ENCODE measurements at places on chromosomes 5 and 9. TPM values are rescaled to one million over a fixed set of nuclear protein-coding genes. Genes with fewer than 3 reads are reported as not detected.

ITGA2 gene
- total RNA-seq: 5.1 TPM

SH3TC2 gene
- total RNA-seq: 1.4 TPM

NEUROG1 gene
- not detected for total RNA-seq

DNA sequence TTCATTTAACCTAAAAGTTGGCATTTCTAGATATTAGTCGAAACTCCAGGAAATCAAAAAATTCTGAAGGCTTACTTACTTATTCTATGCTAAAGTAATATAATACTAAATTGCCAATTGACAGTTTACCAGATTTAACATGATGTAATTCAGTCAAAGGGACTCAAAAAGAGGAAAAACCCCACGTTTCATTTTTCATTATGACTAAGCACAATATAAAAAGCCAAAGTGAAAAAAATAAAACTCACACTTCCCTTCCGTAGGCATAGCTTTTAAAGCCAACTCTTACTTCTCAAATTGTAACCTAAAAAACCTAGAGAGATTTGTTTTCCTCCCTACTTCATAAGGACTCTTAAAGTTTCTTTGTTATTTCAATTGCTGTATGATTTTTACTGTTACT is 146.6 kb downstream of the RAPGEF6 start:
- H3K27me3 ChIP-seq: no peaks in the 10 kb centered on the region
- H3K27ac ChIP-seq: no peak overlapping the region
- H3K36me3 ChIP-seq: peaks cover 29% of the 10 kb centered on the region
- no peak overlapping the region for H3K4me3 ChIP-seq
- H3K4me1 ChIP-seq: peaks cover 2% of the 10 kb centered on the region
- DNase-seq: no peak

DNA sequence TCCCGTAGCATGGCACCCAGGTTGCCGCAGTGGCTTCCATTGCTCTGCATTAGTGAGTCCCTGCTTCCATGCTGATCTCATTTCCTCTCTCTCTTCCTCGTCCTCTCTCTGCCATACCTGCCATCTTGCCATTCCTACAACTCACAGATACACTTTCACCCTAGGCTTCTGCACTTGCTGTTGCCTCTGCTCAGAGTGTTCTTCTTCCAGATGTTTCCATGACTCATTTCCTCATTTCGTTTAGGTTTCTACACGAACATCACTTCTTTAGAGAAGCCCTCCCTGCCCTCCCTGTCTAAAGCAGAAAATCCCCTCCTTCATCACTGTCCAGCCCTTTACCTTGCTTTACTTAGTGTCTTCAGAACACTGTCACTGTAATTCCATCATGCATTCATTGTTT is 115.2 kb upstream of the WWC1 start:
- no peak for DNase-seq
- H3K27ac ChIP-seq: no peak overlapping the region
- H3K4me3 ChIP-seq: no peak overlapping the region
- no peaks in the 10 kb centered on the region for H3K36me3 ChIP-seq

- H3K27me3 ChIP-seq: no peaks in the 10 kb centered on the region
- no peak overlapping the region for H3K27ac ChIP-seq
- H3K36me3 ChIP-seq: peaks cover 26% of the 10 kb centered on the region
- H3K4me3 ChIP-seq: no peak overlapping the region
Measured at GRCh38 chr9:91405343-91406077, 18.1 kb downstream of the NFIL3 start.

CCDC112 gene
- total RNA-seq: 10.9 TPM

- H3K27me3 ChIP-seq: no peaks in the 10 kb centered on the region
- H3K4me3 ChIP-seq: no peak overlapping the region
- H3K4me1 ChIP-seq: peaks cover 9% of the 10 kb centered on the region
Measured at GRCh38 chr5:15789642-15790041, 289.7 kb downstream of the FBXL7 start.

PCDHGC3 gene
- total RNA-seq: 25.8 TPM
